ENCODE measurements at places on chromosomes 3 and 15.

DNA sequence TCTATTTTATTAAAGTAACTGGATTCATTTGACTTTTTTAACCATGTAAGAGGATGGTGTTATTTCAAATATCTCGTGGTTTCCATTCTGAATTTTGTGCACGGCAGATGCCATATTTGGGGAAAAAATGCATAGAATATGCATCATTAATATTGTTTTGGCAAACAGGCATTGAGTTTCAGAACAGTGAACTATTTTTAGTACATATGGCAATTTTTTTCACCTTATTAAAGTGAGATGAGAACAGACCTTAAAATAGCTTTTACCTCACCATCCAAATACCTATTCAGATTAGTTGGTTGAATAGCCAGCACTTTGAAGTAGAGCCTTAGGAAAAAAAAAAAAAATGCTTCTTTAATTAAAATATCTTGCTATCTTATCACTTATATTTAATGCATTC is 117.3 kb upstream of the FLNB start:
- peak; percentile 84 for DNase-seq

DNA sequence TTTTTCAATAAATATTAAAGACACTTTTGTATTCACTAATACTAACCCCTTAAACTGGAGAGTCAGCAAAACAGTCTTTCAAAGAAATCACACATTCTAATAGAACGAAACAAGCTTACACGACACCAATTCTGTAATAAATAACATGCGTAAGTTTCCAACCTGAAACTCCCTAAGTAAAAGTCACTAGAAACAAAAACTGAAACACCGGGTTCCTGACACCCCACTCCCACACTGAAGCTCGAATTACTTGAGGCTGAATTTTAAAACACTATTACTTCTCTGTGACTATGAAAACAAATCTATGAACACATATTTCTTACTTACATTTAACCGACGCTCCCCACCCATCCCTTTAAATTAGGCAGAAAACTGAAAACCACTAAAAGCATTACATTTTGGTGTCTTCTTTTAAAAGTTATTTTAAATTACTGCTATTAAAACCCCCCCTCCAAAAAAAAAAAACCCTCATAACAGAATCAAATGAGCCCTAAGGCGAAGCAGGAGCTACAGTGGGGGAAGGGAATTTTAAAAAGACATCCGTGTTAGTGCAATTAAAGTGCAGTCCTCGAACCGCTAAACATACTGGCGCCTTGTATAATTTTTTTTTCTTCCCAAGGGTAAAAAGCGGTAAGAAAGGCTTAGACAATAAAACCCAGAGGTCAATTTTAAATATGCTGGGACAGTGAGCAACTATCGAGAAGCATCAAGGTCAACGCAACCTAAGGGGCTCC is 878 bp downstream of the SPPL2A start:
- DNase-seq = no peak

DNA sequence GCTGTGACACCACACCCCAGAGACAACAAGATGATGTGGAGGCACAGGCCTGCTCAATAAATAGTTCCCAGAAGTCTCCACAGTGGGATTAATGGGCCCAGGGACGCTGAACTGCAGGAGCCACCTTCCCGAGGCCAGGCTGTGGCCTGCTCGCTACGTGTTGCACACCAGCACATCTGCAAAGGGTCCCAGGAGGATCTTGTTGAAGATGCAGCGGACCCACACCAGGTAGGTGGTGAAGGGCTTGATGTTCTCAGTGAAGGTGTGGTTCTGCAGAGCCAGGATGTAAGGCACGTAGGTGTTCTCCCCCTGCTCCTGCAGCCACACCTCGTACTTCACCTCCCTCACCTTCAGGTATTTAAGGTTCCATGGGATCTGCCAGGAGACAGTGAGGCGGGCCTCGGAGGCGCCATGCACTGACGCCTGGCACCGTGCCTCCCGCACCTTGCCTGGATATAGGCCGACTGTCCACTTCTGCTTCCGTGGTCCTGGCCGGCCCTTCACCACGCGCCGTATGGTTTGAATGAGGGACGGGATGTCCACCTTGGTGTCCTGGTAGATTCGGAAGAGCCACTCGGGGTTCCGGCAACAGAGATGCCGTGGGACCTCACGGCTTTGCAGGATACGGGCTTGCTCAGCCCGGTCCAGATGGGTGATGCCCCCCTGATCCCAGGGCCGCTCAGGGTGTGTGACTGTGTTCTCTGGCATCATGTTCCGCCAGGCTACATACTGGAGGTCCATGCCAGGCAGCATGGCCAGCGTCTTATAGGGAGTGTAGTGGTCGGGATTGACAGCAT is 26.1 kb downstream of the POMGNT2 start:
- no peak for DNase-seq

- DNase-seq = peak; percentile 47
Observed at GRCh38 chr3:37949866-37950265, 40.7 kb upstream of the VILL start.

- DNase-seq = no peak
Observed at GRCh38 chr15:69637818-69638217, 185.2 kb downstream of the RPLP1 start.

DNA sequence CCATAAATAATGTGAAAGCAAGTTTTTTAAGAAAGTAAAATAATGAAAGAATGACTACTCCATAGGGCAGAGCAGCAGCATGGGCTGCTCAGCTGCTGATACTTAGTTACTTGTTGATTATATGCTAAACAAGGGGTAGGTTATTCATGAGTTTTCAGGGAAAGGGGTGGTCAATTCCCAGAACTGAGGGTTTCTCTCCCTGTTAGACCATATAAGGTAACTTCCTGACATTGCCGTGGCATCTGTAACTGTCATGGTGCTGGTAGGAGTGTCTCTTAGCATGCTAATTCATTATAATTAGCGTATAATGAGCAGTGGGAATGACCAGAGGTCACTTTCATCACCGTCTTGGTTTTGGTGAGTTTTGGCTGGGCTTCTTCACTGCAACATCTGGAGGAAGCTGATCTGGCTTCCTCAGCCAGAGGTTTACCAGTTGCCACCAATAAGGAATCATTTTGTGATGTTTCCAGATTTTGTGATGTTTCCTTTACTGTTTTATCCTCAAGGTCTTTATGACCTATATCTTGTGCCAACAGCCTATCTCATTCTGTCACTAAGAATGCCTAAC is 121.8 kb upstream of the CHL1 start:
- no peak for DNase-seq

GRCh38 chr3:36944012-36944640 is 728 bp downstream of the TRANK1 start:
- peak; percentile 65 for DNase-seq

- DNase-seq = peak; percentile 54
Observed at GRCh38 chr3:121998030-121998580, 23.9 kb downstream of the ILDR1 start.

DNA sequence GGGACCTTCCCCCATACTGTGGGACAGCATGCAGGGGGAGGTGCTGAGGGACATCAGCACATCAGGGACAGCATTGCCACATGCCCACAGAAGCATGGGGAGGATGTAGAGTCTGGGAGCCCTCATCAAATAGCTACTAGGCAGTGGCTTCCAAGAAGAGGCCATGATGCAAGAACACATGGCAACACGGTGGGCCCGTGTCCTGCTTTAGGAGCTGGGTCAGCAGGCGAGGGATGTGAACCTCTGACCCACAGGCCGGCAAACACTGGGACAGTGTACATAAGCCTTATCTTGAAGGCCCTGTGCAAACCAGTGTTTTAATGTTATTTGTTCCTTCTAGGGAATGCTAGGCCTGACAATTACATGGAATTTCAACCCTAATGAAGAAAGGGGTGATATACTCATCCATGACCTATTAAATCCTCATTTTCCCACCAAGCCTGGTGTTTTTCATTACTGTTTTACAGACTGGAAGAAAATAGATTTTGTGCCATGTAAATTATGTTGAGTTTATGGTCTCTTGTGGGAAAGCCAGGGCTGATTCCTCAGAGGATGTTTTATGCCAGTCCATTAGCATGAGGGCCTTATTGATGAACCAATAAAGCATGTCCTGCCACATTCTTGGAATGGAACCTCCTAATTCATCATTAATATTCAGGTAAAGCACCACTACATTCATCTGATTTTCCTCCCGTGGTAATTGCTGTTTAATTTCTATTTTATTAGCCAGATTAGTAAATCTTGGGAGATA is 61.7 kb upstream of the SLC25A26 start:
- no peak for DNase-seq

DNA sequence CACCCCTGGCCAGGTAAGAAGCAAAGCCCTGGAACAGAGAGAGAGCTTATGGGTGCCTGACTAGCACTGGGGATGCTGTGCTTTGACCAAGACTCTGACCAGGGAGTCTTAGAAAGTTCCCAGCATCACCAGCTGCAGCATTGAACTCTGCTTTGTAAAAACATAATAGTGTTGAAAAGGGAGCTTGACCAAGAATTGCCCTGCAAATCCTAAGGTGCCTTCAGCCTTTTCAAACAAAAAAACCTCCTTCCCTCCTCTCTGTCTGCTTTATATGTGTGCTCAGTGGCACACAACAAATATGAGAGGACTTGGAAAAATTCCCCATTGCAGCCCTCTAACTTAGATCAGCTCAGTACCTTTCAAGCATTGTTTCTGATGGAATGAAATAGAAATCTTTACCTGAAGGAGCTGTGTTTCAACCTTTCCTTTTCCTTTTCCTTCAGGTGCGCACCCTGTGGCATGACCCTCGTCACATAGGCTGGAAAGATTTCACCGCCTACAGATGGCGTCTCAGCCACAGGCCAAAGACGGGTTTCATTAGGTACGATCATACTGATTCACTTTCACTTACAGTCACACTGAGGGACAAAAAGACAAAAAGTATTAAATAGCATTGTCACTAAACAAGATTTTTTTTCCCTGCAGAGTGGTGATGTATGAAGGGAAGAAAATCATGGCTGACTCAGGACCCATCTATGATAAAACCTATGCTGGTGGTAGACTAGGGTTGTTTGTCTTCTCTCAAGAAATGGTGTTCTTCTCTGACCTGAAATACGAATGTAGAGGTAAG is 13.0 kb downstream of the THBS1 start:
- peak; percentile 43 for DNase-seq

DNA sequence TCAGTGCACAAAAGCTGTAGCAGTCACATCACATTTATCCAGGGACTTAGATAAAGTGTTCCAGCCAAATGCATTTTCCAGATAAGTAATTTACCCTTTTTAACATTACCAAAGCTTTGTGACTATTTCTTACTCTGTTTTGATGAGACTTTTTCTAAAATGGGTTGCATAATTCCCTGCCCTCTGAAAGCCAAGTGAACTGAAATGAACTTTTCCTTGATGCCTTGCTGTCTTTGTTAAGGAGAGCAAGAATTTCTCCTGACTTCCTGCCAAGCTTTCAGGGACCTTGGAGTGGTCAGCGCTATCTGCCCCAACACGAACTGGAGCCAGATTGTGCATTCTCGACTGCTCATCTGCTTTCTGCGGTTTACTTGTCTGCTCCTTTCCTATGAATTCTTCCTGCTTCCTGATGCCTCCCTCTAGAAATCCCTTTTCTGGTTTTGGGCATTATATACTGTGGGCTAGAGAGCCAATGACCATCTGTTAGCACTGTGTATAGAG is 34.8 kb downstream of the EIF4E3 start:
- peak; percentile 77 for DNase-seq

GRCh38 chr3:21142949-21143348 is 608.1 kb downstream of the ZNF385D start:
- DNase-seq = no peak

DNA sequence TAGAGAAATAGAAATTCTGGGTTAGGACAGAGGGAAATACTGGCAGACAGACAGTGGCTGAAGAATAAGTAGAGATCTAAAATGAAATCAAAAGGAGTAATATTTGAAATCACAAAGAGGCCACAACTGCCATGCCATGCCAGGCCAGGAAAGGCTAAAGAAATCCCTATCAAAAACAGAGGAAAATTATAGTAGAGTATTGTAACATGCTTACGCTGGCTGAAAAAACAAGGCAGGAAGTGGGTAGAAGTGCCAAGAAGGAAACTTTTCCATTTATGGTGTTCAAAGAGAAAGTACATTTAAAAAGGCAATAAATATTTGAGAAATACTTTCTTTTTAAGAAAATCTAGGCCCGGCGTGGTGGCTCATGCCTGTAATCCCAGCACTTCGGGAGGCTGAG is 415.7 kb downstream of the PLCL2 start:
- no peak for DNase-seq

DNA sequence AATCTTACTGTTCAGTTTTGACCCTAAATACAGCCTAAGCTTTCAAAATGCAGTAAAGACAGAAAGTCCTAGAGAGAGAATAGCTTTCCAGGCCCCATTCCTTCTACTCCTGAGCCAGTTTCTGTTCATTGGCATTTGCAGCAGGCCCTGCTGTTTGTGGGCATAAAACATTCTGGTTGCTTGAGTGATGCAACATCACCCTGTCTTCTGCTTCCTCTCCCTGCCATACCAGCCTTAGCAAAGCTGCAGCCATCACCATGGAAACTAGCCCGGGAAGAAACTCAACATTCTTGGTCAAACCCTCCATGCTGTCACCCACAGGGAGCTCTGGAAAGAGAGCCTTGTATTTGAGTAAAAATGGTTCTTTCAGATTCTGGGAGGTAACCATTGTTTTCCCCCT is 325.7 kb downstream of the MAGI1 start:
- DNase-seq = peak; percentile 85

GRCh38 chr3:149386299-149386606 is 8.8 kb upstream of the TM4SF1 start:
- DNase-seq = no peak

GRCh38 chr3:188184160-188184559 is 30.2 kb downstream of the LPP start:
- DNase-seq = no peak

- no peak for DNase-seq
Observed at GRCh38 chr3:62039586-62039985, 333.8 kb downstream of the FEZF2 start.

- DNase-seq = no peak
Observed at GRCh38 chr3:28597452-28597851, 248.8 kb upstream of the AZI2 start.

GRCh38 chr3:157786211-157786610 is 283.0 kb upstream of the VEPH1 start:
- peak; percentile 96 for DNase-seq

- no peak for DNase-seq
Observed at GRCh38 chr15:25743548-25744275, 119.4 kb downstream of the ATP10A start.

- DNase-seq = peak; percentile 53
Observed at GRCh38 chr3:132256989-132257388, 60.2 kb upstream of the ACP3 start.

DNA sequence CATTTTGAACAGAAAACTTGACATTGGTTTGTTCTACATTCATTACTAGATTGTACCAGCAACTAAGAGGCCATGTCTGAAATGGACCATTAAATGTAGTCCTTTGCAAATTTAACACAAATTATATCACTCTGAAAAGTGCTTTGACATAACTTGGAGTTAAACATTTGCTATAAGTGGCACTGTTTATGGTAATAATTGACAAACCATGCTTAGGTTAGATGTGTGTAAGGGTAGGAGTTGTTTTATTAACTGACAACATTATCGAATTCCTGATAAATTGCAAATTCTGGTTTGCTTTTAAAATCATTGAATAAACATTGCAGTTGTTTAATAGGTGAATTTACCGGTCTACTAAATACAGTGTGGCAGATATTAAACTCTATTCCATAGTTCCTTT is 6.1 kb upstream of the TMEM207 start:
- no peak for DNase-seq
